ENCODE measurements at places on chromosomes 7 and 10. TPM values are rescaled to one million over a fixed set of nuclear protein-coding genes. Genes with fewer than 3 reads are reported as not detected.

DNA sequence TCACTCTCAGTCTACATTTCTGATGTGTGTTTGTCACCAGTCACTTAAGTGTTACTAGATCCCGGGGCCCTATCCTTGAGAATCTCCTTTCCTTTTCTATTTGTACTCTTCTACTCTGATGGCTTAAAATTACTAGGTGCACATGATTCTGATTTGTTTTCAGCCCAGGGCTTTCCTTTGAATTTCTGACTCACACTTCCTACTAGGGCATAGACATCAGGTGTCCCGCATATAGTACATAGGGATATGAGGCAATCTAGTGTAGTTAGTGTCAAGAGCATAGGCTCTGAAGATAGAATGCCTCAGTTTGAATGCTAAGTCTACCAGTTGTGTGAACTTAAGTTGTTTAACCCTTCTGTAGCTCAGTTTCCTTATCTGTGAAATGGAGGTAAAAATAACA lies 49.4 kb upstream of the LRRN3 start:
- DNase-seq: no peak

DNA sequence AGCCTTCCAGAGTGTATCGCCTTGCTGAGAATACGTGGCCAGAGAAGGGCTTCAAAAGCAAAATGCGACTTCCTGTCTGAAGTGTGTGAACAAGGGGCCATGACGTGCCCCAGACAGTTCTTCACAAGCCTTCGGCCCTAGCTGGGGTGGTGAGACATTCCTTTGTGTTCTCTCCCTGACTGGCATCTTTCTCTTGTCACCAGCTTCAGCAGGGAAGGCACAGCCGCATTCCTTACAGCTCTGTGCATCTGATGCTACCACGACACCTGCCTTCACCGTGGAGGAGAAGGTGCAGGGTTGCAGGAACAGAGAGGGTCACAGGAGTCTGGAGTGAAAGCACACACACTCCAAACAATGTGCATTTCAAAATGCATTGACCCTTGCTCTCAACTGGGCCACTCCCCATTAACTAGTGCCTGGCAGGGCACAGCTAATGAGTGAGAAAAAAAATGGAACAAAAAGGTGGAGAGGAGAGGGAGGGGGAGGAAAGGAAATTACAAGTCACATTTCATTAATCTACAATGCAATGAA lies 93.4 kb downstream of the GPR26 start:
- DNase-seq: no peak

DNA sequence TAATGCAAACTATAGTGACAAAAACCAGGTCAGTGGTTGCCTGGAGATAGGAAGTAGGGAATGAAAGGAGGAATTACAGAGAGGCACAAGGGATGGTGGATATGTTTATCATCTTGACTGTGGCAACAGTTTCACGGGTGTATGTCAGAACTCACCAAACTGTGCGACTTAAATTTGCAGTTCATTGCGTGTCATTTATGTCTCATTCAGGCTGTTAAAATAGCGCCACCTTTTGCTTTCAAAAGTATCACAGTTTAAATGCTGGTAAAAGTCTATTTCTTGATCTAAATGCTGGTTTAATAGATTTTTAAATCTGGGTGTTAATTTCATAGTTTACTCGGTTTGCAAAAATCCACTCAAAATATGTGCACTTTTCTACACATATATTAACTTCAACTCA lies 51.0 kb downstream of the PTTG1IP2 start:
- DNase-seq: no peak

MMD2 gene
- polyA plus RNA-seq: 0.59 TPM

PDCD4 gene
- polyA plus RNA-seq: 152 TPM

SPDYE2 gene
- polyA plus RNA-seq: 13.8 TPM
